ENCODE measurements at places on chromosomes 7 and 10.

- no peak for DNase-seq
These were observed 103.1 kb upstream of the PARD3 start for GRCh38 chr10:34918060-34918775.

DNA sequence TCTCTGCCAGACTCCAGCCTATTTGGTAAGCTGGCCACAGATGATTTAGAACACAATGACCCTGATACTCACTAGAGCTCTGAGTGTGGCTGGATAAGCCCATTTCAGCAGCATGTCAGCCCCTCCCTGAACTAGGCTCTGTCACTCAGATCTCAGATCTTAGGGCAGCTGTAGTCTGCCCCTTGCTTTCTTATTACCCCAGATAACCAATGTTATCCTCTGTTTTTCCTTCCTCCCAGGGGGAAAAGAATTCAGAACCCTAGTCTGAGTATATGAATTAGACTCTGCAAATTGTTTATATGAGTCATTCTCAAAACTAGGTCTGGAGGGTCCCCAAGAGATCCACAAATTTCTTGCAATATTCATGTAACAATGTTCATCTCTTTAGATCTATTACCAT, 286.2 kb downstream of the KCNMA1 start:
- DNase-seq, result no peak

DNA sequence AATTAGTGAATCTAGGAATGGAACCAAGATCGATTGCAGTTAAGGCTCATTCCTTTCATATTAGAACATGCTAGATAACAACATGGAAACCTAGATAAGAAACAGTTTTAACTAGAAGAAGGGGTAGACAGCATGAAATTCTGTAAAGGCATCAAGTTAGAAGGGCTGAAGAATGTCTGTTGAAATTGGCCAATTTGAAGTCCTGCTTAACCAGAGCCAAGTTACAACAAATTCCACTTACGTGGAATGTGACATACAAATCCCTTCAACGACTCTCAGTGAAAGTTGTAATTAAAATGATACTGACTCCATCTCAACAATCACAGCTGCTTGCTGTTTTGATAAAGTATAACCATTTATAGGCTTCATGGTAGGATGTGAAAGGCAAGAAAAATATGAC, 1065.7 kb downstream of the DNAJB9 start:
- DNase-seq, result no peak

GRCh38 chr7:36765605-36766004, 41.3 kb upstream of the AOAH start:
- no peak for DNase-seq

- DNase-seq, result no peak
These were observed 1055.1 kb downstream of the NXPH1 start for GRCh38 chr7:9488555-9488954.

GRCh38 chr10:18333621-18334020, 193.4 kb downstream of the CACNB2 start:
- DNase-seq, result no peak

DNA sequence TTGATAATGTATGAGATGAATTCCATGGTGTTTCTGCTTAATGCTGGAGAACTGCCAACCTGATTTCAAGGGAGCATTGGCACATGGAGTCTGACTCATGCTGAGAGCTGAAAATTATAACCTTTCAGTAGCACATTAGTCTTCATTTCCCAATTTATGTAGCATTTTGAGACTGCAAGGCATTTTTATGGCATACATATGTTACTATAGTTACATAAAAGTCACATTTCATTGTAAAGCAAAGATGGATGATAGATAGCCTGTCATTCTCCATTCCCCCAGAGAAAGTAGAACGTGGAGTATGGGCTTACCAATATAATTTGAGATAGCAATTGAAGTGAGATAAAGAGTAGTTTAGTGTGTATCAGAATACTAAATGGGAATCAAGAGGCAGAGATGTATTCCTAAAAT, 103.1 kb downstream of the SLC16A9 start:
- no peak for DNase-seq

DNA sequence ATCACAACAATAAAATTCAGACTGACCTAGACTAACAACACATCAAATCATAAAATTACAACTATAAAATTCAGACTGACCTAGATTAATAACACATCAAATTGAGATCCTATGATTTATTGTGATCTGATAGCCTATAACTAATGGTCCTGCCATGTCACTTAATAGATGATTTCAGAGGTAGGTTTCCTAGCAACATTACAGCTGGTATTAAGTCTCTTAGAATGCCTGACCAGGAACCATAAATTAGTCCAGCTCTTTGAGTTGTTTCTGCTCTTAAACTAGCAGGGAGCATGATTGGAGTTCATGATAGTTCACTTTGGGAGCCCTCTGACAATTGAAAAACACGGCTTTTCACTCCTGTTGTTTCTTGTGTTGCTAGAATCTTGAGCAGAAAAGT, 318.9 kb downstream of the BMPER start:
- DNase-seq, result no peak

- no peak for DNase-seq
These were observed 240.3 kb downstream of the IPMK start for GRCh38 chr10:58027426-58027825.

- DNase-seq, result no peak
These were observed 53.9 kb upstream of the SKAP2 start for GRCh38 chr7:26918241-26918640.

DNA sequence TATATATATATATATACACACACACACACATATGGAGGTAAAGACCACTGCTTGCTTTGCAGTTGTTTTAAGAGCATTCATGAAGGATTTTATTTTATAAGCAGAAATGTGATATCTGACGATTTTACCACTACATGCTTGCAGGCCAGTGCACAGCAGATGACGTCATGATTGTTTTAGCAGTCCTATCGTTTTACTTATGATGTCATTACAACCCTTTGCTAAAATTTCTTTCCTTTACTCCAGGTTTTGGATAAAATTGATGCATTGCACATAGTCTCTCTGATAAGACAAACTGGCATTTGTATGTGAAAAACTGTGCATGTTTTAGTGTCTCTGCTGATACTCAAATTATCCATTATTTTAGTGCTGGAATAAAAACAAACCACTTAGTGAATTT, 9.2 kb downstream of the EGFR start:
- no peak for DNase-seq

- DNase-seq, result no peak
These were observed 2.8 kb upstream of the DEPP1 start for GRCh38 chr10:44981172-44982113.

- no peak for DNase-seq
These were observed 216.9 kb upstream of the GLI3 start for GRCh38 chr7:42453931-42454361.

All from T-helper 2 cell (primary cell).